ENCODE measurements at places on chromosomes 13 and 19.

DNA sequence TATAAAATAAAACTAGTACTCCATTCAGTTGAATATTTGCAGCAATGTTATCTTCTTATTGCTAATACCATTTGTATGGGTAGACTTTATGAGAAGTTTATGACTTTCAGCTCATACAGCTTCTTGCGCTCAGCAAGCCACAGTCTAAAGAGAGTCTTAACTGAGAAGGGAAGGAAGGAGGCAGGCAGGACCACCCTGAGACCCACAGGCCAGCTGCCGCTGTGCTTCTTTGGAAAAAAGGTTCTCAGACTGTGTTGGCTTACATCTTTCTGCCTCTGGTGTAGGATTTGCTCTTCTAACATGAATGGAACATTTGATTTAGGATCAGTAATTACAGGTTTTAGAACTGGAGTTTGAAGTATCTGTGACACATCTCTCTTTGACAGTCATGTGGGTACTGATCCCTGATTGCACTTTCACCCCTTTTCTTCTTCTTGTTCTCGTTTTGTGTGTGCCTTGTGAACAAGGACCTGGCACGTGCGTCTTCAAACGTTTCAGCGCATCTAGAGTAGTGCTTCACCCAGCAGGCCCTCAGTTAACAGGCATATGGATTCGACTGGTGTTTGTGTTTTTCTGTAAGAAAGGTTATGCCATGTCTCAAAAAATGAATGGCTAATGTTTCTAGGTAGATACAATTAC lies 7.1 kb upstream of the GPR18 start:
- no peak for DNase-seq

DNA sequence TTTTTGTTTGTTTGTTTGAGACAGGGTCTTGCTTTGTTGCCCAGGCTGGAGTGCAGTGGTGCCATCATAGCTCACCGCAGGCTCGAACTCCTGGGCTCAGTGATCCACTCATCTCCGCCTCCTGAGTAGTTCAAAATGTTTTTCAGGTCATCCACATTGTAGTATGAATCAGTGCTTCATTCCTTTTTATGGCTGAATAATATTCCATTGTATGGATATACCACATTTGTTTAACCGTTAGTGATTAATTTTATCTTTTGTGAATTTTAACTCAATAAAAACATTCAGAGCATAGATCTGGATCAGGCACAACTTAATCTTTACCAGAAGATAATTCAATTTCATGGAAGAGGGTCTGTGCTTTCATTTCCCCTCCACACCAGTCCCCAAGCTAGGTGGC lies 47.7 kb downstream of the VAV1 start:
- no peak for DNase-seq

DNA sequence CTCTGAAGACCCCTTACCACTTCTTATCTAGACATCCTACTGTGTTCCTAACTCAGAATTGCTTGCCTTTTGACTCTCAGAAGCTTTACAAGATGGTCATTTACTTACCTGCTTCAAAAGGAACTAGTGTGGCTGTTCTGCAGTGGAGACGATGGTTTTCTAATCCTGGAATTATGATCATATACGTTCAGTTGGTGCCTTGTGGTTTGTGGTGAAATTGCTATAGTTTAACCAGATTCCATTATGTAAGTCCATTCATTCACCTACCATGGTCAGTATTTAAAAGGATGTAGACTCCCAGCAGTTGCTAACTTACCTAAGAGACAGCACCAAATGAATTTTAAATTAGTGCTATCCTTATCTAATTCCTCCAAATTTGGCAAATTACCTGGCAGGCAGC lies 210.9 kb downstream of the SHISA2 start:
- no peak for DNase-seq

- no peak for DNase-seq
Measured at GRCh38 chr13:102930566-102930965, 84.7 kb downstream of the ERCC5 start.

- DNase-seq, result no peak
Measured at GRCh38 chr13:112254900-112255299, 121.3 kb upstream of the SPACA7 start.

DNA sequence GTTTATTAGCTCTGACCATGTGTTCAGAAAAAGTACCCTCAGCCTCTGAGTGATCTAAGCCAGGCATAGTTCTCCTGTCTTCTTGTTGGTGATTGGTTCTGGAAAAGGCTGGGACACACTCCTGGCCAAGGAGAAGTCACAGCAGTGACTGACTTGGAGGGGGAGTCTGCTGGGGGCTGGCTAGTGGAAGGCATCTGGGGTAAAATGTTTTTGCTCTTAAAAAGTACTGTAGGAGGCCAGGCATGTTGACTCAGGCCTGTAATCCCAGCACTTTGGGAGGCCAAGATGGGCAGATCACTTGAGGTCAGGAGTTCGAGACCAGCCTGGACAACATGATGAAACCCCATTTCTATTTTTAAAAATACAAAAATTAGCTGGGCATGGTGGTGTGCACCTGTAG lies 21.7 kb downstream of the FAM187B start:
- DNase-seq, result no peak

DNA sequence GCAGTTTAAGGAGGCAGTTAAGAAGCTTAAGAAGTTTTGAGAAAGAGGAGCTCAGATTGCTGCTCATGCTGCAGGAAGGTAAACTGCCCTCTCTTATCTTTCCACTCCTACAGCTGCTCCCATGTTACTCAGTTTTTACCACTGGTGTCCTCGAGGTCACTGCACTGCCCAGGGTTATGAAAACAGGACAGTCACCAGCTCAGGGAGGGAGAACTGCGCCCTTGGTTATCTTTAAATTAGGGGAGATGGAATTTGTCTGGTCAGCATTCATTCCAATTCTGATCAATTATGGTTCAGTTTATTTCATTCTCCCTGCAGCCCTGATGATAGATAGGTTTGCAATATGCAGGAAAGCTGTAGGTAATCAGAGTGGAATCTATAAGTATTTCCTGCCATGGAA lies 10.8 kb upstream of the SLC46A3 start:
- no peak for DNase-seq

- DNase-seq, result no peak
Measured at GRCh38 chr19:7067716-7068115, 1.8 kb upstream of the ZNF557 start.

- no peak for DNase-seq
Measured at GRCh38 chr13:109105899-109106298, 476.5 kb downstream of the MYO16 start.

- no peak for DNase-seq
Measured at GRCh38 chr19:7857727-7858108, 16.5 kb downstream of the PRR36 start.

DNA sequence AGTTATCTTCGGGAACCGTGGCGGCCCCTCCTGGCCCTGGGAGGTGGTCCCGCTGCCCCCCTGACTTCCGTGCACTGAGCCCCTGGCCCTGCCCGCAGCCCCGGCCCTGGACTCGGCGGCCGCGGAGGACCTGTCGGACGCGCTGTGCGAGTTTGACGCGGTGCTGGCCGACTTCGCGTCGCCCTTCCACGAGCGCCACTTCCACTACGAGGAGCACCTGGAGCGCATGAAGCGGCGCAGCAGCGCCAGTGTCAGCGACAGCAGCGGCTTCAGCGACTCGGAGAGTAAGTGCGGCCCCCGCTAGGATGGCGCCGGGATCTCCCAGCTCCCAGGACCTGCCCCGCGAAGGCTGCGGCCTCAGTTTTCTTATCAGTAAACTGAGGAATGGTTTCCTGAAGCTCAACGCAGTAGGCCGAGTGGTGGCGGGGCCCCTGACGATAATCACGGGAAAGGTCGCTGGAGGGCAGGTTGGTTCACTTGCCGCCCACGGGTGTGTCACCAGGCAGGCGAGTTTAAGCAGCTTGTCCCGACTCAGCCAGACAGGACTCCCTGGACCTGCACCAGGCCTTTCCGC lies 924 bp downstream of the RGCC start:
- DNase-seq, result no peak

GRCh38 chr13:38348861-38349389 lies 726 bp upstream of the UFM1 start:
- no peak for DNase-seq

Measured in NCI-H1436 (cell line).